ENCODE measurements at places on chromosomes 1 and 21. TPM values are rescaled to one million over a fixed set of nuclear protein-coding genes. Genes with fewer than 3 reads are reported as not detected.

AKNAD1 gene
- total RNA-seq, result 1.6 TPM

CHRNB2 gene
- total RNA-seq, result 0.30 TPM

PIK3C2B gene
- total RNA-seq, result 4.7 TPM

OR2T33 gene
- not detected for total RNA-seq

CD1D gene
- total RNA-seq, result not detected

FRRS1 gene
- total RNA-seq, result 1.5 TPM

CASQ1 gene
- total RNA-seq, result not detected

ROR1 gene
- 8.4 TPM for total RNA-seq

LRRIQ3 gene
- 0.53 TPM for total RNA-seq

PTGER3 gene
- not detected for total RNA-seq

TMCO1 gene
- total RNA-seq, result 169 TPM

CAPN9 gene
- total RNA-seq, result not detected

DMBX1 gene
- total RNA-seq, result 1.1 TPM

SEC16B gene
- 1.3 TPM for total RNA-seq

SERINC2 gene
- 27.5 TPM for total RNA-seq

ADORA3 gene
- total RNA-seq, result not detected

OR2L8 gene
- total RNA-seq, result not detected

PLA2G2E gene
- not detected for total RNA-seq

KDF1 gene
- total RNA-seq, result not detected

FAM177B gene
- not detected for total RNA-seq

TCEA3 gene
- 0.46 TPM for total RNA-seq

TPM3 gene
- total RNA-seq, result 457 TPM

RAB7B gene
- 1.7 TPM for total RNA-seq

All from A549 treated with Mapracorat at 1 μM for 4 hours (cell line).